ENCODE measurements at places on chromosomes 12 and 14.

DNA sequence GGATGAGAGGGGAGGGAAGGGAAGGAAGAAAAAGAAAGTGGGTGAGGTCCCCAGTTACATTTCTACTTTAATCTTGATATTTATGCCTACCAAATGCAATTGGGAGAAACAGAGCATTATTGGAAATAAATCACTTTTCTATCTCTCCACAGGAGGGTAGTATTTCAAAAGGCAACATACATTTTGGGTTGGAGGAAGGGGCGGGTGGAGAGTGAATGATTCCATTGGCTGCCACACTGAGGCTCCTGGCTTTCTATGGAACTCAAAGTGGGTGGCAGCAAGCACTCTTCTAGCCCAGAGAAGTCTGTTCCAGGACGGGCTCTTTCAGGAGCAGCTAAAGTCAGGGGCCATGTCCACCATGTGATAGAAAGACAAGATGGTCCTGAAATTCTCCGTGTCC is 441.3 kb downstream of the DAD1 start:
- no peak for DNase-seq

DNA sequence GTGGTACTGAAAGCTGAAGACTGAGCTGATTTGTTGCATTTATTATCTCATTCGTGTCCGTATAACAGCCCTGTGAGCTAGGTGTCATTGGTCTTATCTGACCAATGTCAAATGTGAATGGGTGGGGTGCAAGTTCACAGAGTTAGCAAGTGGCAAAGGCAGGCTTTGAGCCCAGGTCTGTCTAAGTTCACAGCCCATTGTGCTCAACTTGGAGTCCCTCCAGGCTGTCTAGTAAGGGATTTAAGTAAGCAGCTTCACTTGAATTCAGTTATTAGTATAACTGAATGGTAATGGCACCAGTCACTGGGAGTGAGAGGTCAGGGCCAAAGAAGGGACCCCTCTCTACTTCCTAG is 8.5 kb downstream of the C1S start:
- no peak for DNase-seq

DNA sequence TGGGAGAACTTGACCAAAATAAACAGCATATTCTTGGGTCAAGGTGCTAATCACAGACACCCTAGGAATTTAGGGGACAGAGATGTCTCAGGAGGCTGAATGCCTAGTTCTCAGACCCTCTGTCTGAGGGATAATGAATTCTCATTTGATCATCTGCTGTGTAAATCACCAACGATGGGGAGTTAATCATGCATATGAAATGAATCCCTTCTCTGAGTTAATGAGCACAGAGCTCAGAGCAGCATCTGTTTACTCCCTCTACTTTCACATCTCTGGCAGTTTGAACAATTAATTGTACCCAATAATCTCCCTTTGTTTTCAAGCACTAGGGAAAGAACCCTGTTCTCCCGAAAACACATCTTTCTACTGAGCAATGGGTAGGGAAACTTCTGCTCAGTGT is 129.4 kb upstream of the SRRM4 start:
- no peak for DNase-seq

DNA sequence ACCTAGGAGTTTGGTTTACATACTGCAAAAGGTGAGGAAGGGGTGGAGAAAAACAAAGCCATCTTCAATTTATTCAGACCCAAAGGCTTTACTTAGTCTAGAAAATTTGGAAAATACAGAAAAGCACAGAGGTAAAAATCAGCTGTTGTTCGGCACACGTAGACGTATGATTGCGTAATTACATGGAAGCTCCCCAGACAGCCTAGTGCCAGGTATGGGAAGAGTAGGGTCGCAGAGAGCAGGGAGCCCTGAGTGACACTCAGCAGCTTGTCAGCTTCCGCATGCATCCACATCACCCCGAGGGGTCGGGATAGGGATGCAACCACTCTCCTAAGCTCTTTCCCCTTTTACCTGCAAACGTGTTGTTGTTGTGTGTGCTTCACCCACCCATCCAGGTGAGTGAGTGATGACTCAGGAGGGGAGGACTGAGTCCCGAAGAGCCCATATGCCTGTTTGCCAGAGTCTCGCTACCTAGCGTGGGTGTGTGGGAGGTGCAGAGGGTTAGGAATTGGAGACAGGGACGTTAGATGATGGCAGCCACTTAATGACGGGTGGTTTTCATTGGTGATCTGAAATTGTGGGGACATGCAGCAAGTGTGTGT is 20.1 kb downstream of the PIWIL1 start:
- no peak for DNase-seq

- DNase-seq: no peak
These were observed 63.3 kb downstream of the BMP4 start for GRCh38 chr14:53893374-53893773.

GRCh38 chr12:124543590-124544310 is 23.7 kb downstream of the NCOR2 start:
- DNase-seq: peak; percentile 15

- no peak for DNase-seq
These were observed 9.6 kb downstream of the APOBEC1 start for GRCh38 chr12:7656121-7656520.

DNA sequence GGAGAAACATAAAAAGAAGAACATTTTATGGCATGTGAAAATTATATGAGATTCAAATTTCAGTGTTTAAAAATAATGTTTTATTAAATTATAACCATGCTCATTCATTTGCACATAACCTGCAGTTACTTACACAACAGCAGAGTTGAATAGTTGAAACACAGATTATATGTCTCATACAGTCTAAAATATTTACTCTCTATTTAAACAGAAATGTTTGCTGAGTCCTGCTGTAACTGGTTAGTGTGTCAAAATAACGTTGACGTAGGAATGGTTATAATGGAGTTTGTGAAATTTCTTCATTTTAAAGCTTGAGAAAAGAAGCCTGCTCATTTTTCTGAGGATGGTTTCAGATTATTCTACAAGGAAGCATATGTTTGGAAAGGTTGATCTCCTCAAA is 196.5 kb upstream of the GARIN2 start:
- DNase-seq: no peak

- DNase-seq: no peak
These were observed 84.9 kb upstream of the DUSP6 start for GRCh38 chr12:89437231-89437630.

DNA sequence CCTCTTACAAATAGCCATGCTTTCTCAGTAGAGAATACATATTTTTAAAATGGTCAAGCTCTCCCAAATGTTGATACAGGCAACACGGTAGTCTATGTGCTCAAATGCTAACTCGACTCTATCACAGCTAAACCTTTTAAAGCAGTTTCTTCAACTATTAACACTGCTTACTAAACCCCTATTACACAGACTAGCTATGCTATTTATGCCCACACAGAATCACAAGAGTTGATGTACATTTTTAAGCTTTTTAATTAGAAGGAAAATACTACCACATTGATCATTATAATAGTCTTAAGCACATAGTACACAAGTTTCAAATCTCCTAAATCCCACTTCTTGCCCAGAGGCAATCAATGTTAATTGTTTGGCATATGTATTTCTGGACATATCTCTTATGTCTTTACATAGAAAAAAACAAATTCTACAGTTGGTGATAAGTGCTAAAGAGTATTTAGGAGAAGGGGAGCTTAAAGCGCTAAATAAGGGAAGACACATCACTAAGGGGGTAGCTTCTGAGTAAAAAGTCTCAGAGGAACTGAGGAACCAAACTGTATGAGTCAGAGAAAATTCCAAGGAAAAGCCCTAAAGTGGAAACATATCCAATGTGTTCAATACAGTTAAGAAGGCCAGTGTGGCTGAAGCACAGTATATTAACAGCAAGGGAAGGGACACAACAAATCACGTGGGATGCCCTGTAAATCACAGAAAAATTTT is 13.7 kb downstream of the HNRNPC start:
- no peak for DNase-seq

DNA sequence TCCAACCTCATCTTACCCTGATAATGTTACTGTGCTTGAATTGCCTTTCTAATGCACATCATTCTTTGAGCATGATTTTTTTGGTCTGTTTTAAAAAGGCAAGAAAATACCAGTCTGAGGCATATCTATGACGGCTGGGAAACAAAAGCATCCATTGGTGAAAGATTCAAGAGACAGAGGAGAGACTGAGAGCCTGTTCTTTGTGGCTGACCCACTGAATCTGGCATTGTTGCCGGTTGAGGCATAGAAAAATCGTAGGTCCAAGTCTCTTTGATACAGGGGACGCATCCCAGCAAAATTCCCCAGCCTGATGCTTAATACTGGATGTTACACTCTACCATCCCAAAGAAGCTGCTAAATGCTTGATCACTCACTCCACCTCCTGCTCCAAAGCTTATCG is 2.9 kb upstream of the KLHL42 start:
- no peak for DNase-seq

- no peak for DNase-seq
These were observed 1110.6 kb downstream of the BCL11B start for GRCh38 chr14:98161356-98161755.

DNA sequence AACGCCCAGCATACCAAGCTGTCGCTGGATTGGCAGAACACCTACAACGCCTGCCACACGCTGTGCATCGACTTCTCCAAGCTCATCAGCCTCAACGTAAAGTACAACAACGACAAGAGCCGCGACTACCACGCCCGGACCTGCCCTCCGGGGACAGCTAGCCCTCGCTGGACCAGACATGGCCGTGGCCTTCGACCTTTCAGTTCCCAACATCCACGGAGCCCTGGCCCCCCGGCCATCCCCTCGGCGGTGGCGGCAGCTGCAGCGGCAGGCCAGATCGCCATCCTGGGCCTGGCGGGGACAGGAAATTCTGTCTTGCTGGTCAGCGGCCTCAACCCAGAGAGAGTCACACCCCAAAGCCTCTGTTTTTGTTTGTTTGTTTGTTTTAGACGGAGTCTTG is 132.6 kb upstream of the FUT8 start:
- DNase-seq: no peak

DNA sequence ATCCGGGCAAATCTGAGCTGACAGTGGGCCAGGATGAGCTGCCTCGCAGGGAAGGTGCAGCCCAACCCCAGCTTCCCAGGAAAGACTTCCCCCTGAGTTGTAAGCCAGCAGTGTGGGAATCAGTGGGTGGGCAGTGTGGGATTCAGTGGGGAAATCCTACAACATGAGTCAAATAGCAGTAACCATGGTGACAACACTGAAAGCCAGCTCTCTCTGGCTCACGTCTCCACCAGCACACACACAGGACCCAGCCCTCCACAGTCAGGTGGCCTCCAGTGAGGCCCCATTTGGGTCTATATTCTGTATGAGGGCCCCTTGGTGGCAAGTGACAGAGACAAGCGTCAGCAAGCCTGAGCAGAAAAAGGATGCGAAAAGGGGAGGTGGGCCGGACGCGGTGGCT is 6.0 kb upstream of the LGALS3 start:
- DNase-seq: no peak

DNA sequence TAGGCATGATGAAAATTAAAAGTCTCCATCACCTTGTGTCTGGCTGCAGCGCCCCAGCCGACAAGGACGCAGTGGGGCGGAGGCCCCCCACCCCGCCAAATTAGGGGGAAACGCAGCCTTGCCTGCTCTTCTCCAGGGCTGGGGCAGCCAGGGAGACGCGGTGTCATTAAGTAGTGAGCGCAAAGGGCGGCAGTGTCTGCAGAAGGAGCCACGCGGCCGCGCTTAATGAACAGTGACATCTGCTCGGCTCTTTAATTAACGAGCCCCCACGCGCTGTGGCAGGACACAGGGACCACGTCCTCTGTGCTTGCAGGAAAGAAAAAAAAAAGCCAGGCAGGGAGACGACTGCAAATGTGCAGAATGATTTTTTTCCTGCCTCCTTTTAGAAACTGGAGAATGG is 93.4 kb upstream of the NCOR2 start:
- peak; percentile 57 for DNase-seq

DNA sequence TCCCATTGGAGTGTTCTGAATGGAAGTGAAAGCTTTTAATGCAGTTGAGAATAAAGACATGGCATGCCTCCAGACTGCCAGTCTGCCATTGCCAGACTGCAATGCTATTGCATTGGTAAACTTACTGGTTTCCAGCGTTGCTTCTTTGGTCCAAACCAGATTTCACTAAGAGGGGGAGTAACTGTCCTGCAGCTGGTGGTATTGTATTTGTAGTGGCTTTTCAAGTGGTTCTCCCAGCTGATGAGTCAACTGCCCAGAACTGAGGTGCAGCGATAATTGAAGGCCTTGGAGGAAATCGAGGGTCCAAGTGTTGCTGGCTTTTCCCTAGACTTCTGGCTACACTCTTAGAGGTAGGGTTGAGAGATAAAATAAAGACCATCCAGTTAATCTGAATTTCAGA is 31.9 kb downstream of the ERG28 start:
- no peak for DNase-seq

DNA sequence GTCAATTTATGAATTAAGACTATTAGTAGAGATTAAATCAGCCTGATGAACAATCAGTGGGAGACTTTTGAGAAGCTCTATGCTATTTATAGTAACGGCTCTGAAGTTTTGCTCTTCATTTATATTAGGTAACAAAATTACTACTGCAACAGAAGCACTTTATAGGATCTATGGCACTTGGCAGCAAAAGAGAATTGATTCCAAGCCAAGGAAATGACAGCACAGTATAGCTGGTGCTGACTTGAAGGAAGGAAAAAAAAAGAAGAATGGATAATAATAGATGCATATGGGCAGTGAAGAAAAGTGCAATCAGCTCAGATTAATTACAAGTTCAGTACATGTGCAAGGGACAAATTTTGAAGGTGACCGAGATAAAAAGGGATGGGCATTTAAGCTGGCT is 228.2 kb upstream of the PPFIA2 start:
- no peak for DNase-seq

- no peak for DNase-seq
These were observed 8.6 kb downstream of the DLK1 start for GRCh38 chr14:100735271-100735670.

DNA sequence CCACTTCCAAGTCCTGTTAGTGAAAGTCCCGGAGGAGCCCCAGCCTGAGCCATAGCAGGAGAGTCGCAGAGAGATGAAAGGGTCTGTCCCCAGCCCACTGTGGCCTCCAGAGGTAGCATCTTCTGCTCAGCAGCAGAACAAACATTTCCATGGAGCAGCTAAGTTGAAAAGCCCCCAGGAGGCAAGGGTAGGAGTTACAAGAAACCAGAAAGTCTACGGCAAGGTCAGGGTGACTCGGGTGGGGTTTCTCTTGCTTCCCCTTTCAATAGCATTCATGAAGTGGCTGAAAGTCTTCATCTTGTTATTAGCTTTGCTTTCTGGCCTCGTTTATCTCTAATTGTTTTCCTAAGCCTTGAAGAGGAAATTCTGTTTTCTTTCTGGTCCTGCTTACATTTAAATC is 151.2 kb upstream of the DIO3 start:
- no peak for DNase-seq
